ENCODE measurements at places on chromosomes 13 and 19.

DNA sequence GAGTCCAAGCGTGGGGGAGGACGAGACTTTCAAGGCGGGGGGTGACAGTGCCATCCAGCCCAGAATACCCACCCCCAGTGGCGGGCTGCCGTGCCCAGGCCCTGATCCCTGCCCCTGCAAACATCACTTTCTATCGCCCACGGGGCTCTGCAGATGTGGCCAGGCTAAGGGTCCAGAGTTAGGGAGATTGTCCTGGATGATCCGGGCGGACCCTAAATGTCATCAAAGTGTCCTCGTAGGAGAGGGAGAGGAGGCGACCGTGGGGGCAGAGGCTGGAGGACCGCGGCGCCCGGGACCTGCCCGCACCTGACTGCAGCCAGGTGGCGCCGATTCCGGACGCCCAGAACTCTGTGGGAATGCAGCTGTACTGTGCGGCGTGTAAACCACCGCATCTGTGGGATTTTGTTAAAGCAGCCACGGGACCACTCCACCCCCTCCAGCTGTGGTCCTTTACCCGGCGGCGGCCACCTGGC, 32.4 kb downstream of the GJA3 start:
- DNase-seq: no peak

- DNase-seq: no peak
Observed at GRCh38 chr13:110856942-110857835, 57.7 kb downstream of the ANKRD10 start.

DNA sequence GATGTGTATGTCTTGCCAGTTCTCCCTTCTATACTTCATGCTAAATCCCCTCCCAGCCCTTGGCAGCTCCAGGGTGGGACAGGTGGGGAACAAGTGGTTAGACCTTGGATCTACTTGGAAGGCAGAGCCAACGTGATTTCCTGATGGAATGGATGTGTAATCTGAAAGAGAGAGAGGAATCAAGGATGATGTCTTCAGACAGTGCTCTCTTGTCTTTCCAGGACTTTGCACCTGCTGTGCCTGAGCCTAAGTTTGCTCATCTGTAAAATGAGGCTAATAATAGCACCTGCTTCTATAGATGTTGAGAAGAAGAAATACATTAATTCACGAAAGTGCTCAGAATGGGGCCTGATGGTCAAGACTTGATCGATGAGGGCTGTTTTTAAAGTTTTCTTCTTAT, 7.0 kb upstream of the EGLN2 start:
- DNase-seq: no peak

- no peak for DNase-seq
Observed at GRCh38 chr19:49746206-49746958, 16.7 kb downstream of the TSKS start.

DNA sequence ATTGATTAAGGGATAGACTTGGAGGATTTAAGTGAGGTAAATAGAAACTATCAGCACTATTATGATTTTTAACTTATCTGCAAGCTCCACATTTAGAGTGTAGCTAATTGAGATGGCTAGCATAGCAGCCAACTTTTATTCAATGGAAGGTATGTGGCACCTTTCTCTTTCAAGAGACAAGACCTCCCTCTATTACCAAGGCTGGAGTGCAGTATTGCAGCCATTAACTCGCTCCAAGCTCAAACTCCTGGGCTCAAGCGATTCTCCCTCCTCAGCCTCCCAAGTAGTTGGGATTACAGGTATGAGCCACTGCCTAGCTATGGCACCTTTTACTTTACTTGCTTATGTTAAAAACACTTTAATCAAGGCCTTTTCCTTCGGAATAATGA, 8.2 kb downstream of the TPT1 start:
- no peak for DNase-seq

GRCh38 chr19:42794765-42795164, 29.3 kb upstream of the PSG8 start:
- no peak for DNase-seq

DNA sequence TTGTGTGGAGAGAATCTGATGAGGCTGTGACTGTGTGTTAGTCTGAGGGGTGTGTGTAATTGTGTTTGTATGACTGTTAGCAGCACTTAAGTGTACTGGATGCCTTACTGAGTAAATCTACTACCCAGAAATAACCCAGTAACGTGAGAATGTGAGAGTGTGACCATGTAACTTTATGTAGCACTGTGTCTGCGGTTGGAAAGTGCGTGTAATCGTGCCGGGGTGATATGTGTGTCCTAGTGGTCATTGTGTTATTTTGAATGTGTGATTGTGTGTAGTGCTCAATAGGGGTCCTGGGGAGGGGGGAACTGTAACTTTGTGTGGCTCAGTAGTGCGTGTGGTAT, 550 bp downstream of the ZNF383 start:
- no peak for DNase-seq

DNA sequence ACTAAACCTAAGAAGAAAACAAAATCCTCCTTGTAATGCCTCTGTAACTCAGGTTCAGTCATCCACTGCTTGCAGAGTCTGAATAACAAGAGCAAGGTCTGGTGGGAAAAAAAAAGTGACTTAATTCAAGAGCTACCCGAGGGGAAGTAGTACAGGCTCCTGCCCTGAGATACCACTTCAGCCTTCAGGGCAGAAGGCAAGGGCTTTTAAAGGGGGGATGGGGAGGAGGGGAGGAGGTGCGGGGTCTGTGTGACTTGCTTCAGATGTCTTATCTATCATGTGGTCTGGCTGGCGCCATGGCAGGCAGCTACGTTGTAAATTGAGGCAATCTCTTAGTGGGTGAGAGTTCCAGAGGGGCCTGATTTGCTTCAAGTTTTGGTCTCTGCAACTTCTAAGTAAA, 66.7 kb downstream of the LRRC63 start:
- no peak for DNase-seq

DNA sequence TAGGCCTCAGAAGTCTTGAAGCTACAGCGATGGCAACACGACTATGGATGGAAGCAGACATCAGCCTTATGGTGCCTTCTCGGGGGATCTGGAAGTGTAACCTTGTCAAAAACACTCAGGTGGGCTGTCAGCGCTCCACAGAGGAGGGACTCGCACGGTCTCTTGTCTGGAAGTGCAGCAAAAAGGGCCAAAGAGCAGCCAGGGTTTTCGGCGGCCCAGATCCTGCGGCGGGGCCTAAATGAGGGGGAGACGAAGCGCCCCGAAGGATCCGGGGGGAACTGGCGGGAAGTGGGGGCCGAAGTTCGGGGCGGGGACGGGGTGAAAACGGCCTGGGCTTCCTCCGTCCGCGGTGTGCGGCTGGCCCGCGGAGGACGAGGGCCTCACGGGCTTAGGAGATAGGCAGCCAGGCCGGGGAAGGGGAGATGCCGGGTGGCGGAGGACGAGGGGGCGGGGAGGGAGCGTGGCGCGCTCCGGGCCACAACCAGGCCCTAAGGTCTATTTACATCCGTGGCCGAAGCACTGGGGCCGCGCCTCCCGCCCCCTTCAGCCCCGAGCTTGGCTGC, 637 bp downstream of the RANBP3 start:
- DNase-seq: no peak

GRCh38 chr13:70816853-70817252, 708.6 kb upstream of the KLHL1 start:
- DNase-seq: no peak

DNA sequence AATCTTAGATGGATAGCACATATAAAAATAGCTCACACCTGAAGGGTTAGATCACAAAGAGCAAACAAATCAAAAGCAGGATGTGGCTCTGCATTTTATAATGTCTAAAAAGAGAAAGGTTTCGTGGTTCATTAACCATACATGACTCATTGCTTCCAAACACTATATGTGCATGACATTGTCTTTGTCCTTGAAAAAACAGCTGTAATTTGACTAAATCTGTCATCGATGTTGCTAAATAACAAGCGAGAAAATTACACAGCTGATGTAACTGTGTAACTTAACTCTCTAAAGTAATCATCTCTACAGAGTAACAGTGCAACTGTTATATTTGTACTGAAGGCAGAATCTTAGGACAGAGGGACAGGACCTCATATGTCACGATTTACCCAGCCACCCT, 383.1 kb upstream of the GPC6 start:
- no peak for DNase-seq

- DNase-seq: no peak
Observed at GRCh38 chr19:39306075-39306474, 9.9 kb downstream of the IFNL1 start.
